ENCODE measurements at places on chromosomes 12 and 14.

DNA sequence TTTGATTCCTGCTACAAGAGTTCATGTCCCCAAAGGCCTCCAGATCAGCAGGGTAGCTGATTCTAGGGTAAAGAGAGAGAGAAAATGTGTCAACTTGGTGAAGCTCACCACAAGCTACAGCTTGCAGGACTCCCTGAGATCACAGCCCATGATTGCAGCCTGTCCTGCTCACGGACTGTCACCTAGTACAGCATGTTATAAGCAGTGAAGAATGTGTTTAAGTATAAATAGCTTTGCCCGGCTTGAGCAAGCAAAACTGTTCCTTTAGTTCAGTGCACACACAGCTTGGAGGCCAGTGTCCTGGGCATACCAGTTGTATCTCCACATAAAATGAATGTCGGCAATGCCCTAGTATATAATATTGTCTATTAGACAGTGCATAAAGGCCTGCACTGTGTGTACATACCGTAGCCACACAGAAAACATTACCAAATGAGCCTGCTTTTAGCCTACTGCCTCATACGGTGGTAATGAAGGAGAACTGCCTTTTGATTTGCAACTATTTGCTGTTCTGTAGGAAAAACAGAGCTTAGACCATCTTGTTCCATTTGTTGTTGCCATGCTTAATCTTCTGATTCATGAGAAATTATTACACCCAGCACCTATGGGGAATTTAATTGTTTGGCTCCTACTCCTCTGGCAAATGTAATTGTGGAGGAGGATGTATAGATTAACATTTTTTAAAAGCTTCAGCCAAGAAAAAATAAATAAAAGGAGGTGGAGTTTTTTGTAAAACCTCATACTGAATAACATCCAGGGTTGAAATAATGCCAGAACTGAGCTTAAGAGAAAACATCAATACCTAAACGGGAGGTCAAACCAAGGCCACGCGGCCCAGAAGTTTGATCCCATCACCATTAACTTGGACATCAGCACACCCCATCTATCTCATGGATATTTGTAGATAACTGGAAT is 108.1 kb upstream of the G2E3 start:
- no peak for DNase-seq

GRCh38 chr12:82596483-82596882 is 90.2 kb upstream of the TMTC2 start:
- DNase-seq: no peak

- no peak for DNase-seq
These were observed 211.7 kb upstream of the EEA1 start for GRCh38 chr12:93140801-93141200.

DNA sequence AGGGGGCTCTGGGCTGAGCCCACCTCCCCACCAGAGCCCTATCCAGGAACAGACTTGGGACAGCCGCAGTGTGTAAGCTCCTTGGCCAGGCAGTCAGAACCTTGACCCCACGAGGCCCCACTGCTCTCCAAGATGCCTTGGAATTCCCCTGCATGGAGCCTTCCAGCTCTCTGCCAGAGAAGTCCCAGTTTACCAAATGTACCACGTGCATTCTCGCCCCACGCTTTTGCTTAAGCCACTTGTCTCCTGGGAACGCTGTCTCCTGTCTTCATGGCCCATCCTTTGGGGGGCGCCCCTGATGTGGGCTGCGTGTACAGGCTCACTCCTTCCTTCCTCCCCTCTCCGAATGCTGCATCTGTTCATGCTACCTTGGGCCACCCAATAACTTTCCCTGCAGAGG is 7.9 kb downstream of the FAIM2 start:
- no peak for DNase-seq

DNA sequence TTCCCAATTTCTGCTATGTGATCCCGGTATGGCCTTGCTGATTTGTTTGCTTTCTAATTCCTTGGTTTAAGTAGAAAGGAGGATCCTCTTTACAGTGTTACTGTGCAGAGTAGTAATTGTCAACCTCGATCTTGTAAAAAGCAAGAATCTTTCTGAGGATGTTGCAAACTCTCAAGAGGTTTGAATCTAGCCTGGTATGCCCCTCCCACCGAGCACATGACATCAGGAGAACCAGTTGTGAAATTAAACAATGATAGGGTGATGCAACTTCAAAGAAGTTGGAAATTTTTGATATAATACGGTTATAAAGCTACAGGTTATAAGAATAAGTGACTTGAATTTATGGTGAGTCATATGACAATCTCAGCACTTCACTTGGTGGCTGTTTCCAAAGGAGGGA is 35.0 kb upstream of the FUT8 start:
- DNase-seq: peak; percentile 26

DNA sequence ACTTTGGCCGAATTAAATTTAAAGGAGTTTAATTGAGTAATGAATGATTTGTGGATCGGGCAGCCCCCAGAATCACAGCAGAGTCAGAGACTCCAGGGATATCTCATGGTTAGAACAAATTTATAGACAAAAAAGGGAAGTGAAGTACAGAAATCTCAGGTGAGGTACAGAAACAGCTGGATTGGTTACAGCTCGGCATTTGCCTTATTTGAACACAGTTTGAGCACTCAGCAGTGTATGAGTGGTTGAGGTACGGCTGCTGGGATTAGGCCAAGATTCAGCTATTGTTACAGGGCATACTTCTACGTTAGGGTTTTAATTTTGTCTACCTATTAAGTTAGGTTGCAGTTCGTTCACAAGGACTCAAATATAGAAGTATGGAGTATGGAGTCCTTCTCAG is 23.3 kb downstream of the CCDC38 start:
- no peak for DNase-seq

GRCh38 chr14:23512156-23512555 is 39.4 kb downstream of the ZFHX2 start:
- DNase-seq: no peak

DNA sequence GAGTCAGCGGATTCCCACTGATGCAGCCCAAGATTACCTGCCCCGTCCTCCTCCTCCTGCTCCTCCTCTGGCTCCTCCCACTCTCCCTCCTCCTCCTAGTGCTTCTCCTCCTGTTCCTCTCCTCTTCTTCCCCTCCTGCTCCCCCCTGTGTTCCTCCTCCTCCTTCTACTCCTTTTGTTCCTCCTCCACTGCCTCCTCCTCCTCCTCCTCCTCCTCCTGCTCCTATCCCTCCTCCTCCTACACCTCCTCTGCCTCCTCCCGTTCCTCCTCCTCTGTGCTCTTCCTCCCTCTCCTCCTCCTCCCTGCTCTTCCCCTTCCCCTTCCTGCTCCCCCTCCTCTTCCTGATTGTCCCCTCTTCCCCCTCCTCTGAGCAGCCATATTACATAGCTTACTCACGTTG is 141.3 kb downstream of the CACNA1C start:
- DNase-seq: peak; percentile 21
